Activated effector memory CD4-positive, alpha-beta T cell treated with Interleukin-2 at 50 U/mL for 16 hours (primary cell): ENCODE measurements at places on chromosomes 1 and 21.
A peak's percentile ranks its signal among the peaks of the same experiment; 100 is the strongest.

GRCh38 chr1:25797939-25798338 lies 2.1 kb upstream of the SELENON start:
- DNase-seq: no peak

DNA sequence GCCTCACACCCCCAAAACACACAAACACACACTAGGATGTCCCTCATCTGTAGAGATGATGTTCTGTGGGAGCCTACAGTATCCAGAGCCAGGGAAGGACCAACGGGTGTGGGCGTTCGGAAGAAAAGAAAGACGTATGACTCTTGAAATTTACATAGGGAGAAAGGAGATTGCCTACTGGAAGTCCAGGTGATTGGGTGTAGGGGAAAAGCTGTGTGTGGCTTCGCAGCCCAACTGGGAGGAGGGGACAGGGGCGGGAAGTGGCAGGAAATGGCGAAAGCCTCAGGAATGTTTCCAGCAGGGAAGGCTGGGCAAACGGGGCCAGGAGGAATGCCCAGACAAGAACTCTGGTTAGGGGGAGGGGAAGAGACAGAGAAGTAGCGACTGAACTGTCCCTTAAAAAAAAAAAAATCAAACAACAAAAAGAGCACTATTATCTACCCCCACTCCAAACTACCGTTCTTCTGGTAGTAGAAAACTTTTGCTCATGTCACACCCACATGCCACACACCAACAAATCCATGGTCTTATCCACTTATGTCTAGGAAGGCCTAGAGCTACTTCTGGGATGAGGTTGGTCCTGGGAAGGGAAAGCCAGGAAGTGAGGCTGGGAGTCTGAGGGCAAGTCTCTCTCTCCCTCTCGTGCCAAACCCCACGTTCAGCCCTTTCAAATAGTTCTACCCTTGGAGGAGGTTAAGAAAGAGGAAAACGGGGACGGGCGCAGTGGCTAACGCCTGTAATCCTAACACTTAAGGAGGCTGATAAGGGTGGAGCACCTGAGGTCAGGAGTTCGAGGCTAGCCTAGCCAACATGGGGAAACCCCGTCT lies 1.8 kb upstream of the CKS1B start:
- no peak for DNase-seq

DNA sequence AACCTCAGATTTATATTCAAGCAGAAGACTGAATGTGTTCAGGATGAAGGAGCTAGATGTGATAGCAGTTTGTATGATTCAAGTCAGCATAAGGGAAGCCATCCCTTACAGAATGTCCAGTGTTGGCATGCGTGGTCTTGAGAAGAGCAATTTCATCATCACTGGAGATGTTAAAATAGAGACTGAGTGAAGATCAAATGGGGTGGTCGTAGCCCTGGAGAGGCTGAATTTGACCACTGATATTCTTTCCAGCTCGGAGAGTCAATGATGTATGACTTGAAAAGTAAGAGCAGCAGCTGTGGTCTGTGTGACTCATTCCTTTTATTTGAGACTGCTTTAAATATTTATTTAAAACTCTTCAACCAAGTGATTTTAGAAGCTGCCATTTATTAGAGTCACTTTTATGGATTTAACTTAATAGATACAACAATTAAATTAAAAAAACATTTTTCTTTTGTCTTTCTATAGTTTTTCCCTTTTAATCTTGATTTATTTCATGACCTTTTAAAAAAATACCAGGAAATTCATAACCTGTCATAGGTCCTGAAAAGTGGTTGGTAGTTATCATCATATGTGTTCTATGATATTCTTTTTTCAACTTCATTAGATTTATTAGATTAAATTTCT lies 15.5 kb downstream of the FMN2 start:
- DNase-seq: no peak

DNA sequence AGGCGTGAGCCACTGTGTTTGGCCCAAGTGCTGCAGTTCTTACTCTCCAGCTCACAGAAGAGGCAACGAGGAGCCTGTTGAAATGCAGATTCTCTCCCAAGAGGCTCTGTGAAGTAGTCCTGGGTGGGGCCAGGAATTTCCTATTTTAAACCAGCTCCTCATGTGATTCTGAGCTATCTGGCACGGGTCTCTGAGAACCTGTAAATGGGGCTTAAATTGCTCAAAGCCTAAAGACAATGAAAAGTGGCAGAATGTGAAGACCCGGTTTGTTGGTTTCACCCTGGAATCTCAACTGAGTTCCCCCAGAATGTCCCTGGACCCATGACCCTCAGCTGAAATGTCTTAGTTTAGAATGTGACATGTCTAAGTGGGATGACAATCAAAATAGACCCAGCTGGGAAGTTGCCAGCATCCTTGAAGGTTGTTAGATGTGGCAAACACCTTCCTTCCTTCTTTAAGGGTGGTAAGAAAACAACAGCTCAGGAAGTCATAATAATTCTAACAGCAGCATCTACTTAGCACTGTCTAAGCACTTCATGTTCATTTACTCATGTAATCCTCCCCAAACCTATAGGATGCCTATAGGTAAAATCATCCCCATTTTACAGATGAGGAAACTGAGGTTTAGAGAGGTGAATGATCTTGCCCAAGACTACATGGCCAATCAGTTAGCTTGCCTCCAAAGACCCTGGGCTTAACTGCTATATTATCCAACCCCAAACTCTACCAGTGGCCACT lies 20.9 kb upstream of the ATP5PO start:
- peak; percentile 49 for DNase-seq

GRCh38 chr1:81695741-81696140 lies 105.0 kb upstream of the ADGRL2 start:
- no peak for DNase-seq

GRCh38 chr1:43435146-43436145 lies 18.3 kb downstream of the HYI start:
- no peak for DNase-seq

DNA sequence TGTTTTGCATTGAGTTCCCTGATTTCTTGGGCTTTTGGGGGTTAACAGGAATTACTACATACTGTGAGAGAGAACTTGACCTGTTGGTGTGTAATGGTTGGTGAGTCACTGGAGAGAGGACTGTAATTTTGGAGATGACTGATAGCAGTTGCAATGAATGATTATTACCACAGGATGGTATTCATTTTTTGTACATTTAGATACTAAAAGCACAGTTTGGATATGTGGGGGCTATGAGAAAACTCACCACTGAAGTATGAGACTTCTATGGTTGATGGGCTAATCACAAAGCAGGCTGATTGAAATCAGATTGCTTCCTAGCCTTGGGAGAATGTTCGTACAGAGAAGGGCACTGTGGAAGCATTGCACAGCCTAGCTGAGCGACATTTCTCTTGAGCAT lies 1571.3 kb upstream of the PRMT6 start:
- DNase-seq: no peak

GRCh38 chr1:1239614-1240347 lies 6.7 kb downstream of the C1QTNF12 start:
- no peak for DNase-seq
